Kidney (tissue), 22 donors: ENCODE measurements at places on chromosomes 11 and 22. TPM values are rescaled to one million over a fixed set of nuclear protein-coding genes. Genes with fewer than 3 reads are reported as not detected.

MPZL3 gene
- total RNA-seq: 10.0 TPM

DNA sequence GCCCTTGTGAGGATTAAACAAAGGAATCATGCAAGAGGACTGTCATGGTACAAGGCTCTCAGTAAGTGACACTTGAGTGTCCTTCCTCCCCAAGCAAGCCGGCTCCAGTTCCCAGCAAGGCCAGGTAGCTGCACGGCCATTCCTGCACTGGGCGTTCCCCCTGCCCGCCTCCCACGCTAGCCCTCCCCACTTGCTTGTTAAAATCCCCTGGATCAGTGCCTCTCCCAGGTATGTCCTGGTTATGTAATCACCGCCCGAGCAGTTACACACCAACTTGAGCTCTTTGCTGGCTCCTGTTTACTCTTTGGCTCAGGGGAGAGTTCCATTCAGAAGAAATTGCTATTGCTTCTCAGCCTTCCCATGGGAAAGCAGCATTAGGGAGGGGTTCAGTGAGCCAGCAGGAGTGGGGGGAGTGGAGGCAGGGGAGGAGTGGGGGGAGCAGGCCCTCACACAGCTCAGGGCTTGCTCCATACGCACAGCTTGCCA is 19.4 kb upstream of the MYEOV start:
- peak; percentile 91 for DNase-seq

DNA sequence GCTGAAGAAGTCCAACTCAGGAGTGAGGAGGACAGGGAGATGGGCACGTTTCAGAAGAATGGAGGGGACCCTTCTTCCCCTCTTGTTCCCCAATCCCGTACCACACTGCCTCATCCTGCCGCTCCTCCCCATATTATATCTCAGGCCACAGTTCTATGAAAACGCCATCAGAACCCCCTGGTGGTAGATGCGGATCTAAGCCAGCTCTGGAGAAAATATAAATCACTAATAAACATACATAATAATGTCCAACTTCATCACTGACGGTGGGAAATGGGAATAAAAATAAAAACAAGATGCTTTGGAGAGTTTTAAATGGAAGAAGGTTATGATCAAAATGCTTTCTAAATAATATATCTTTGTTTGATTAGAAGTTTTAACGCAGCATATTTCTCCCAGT is 400.3 kb downstream of the CADM1 start:
- DNase-seq: no peak

DNA sequence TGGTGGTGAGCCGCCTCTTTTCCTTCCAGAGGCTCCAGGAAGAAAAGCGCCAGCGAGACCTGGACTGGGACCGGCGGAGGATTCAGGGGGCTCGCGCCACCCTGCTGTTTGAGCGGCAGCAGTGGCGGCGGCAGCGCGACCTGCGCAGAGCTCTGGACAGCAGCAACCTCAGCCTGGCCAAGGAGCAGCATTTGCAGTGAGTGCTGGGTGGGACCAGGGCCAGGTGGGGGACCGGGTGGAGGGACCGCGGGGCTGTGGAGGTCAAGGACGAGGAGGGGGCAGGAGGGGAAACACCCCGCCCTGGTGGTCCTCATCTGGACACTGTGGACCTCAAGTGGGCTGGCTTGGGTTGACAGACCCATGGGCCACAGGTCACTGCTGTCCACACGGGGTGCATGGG is 17.4 kb downstream of the RIBC2 start:
- no peak for DNase-seq

GRCh38 chr11:121441521-121441920 is 10.6 kb upstream of the SORL1 start:
- DNase-seq: no peak
